ENCODE measurements at places on chromosomes 5 and 9.

- no peak for DNase-seq
Observed at GRCh38 chr9:99051851-99052250, 53.1 kb upstream of the TGFBR1 start.

DNA sequence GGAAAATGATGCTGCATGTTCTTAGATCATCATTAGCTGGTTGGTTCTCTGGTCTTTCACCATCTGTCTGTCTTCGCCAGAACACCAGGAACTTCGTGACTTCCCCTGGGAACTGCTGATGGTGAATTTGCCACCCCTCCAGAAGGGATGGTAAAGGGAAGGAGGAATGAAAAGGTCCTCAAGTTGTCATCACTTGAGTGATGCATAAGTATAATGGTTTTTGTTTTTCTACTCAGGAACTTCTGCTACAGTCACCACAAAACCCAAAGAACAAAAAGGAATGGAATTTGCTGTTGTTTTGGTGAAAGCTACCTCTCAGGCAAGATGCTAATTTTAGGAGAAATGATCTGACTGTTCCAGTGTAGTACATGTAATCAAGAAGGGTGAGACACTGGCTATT, 328.4 kb downstream of the ARHGEF28 start:
- DNase-seq: no peak

DNA sequence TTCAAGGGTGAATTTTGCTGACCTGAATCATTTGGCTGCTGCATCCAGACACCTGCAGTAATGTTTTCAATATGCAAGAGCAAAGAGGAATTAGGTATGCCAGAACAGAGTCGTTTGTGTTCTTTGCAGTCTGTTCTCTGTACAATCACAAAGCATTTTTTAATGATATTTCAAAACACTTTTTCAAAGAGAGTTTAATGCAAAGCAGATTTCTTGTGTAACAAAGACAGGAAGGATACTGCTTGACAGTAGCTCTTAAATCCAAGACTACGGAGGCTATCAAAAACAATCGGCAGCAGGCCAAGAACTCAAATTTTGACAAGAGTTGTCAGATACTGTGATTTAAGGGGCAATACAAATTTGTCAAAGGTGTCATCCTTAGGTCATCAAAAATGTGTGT, 341.9 kb downstream of the GADD45G start:
- DNase-seq: no peak

GRCh38 chr5:177296581-177296980, 6.9 kb downstream of the RAB24 start:
- DNase-seq: no peak

GRCh38 chr9:33430942-33431341, 16.5 kb downstream of the AQP3 start:
- no peak for DNase-seq

GRCh38 chr5:126138281-126138931, 284.8 kb upstream of the GRAMD2B start:
- DNase-seq: no peak

DNA sequence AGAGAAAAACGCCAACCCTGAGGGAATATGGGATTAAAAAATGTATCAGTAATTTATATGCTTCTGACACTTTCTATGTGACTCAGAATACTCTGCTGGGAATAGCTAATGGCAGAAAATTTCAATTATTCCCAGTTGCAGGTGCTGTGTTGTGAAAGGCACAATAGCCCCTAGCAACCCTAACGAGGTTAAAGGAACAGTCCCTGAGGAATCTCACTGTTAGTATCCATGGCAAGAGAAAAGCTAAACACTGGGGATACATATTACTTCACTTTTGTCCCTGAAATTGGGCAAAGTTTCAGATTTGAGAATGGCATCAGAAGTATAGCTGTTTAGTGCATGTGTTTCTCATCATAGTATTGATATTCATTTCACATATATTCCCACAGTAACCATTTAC, 555.0 kb downstream of the RAB3C start:
- DNase-seq: no peak

- no peak for DNase-seq
Observed at GRCh38 chr5:135435467-135436330, 11.4 kb downstream of the DCANP1 start.

DNA sequence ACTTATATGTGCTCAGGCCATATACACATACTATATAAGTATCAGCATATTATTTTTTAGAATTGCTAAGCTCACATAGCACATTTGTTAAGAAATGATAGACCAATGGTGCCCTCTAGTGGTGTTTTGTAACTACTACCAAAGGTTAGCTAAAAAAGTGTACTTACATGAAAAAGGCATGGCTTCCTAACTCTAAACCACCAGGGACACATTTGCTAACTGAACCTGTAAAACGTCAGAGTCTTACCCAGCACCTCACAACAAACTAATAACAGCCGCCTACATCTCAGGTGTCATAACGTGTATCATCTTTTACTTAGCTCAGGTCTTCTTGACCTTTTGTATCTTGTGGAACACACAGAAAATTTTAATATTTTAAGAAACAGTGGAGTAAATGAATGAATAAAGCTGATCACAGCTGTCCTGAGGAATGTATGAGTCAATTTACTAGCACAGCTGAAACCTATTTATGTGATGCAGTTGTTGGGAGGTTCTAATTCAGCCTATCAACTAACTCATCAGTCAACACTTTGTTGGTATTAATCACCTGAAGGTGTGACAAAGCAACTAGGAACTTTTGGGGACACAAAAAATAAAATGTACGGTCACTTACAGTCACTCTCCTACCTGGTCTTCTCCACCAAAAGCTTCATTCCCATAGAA, 72.9 kb downstream of the BAAT start:
- DNase-seq: no peak

DNA sequence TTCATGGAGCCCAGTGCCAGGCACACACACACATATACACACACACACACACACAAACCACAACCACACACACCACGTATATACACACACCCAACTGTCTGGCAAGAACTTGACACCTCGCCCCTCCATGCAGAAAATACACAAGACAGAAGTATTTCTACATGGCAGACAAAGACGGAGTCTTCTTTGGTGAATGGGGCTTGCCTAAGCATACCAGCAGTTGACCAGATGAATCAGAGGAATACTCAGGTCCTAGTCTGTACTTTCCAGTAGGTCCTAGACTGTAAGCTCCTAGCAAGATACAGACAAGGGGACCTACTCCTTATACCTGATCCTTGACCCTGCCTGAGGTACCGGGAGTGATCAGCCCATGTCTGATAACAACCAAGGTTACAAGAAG, 60.1 kb downstream of the SIL1 start:
- no peak for DNase-seq

DNA sequence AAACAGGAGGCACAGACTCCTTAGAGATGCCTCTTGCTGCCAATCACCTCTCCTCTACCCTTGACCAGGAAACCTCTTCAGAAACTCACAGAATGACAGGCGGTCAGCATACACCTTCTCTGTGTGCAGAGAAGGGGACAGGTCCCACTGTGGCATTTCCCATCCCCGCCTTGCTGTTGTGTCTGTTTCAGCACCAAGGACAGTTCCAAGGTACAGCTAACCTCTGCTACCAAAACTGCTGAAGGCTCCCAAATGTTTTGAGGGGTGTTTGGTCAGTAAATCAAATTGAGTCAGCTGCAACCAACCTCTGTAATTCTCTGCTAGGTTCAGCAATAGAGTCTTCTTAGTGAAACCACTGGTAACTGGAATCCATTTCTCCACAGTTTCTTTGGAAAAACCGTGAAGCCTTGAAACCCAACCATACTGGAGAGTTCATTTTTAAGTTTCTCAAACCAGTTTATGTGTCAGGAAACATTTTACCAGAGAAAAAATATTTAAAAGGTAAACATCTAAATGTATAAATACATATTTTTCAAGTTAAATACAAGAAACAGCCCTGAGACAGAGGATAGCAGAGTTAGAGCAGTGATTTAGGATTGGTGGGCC, 122.0 kb downstream of the DRD1 start:
- no peak for DNase-seq

GRCh38 chr5:122967085-122967484, 69.4 kb downstream of the PPIC start:
- DNase-seq: no peak

DNA sequence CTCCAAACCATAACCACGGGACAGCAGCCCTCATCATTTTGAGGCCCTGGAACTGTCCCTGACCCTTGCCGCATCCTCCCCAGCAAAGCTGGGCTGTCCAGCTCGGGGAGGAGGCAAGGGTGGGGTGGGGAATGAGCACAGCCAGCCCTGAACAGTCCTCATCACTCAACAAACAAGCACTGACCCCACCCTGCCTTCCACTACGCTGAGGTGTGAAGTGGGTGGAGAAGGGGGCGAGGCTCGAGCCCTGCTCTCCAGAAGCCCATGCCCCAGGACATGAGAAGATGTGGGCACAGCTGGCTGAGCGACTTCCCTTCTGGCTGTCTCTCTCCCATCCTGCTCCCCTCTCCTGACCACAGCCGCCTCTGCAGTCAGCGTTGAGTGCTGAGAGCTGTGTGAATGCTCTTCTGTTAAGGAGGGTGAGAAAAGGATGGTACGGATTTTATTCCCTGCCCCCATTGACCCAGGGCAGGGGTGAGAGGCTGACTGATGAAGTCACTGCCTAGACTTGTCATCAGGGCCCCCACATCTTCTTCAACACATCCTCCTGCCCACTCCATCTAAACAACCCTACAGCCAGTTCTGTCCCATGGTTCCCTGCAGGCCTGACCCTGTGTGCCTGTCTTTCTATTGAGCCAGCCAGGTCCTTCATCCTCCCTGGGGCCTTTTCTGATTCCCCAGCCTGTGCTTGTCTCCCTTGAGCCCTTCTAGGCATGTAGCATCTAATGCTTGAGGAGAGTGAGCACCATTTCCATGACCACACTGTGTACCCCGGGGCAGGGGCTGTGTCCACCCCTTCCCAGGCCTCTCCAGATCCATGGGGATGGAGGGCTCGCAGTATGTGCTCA, 276.0 kb downstream of the FSTL4 start:
- DNase-seq: no peak

DNA sequence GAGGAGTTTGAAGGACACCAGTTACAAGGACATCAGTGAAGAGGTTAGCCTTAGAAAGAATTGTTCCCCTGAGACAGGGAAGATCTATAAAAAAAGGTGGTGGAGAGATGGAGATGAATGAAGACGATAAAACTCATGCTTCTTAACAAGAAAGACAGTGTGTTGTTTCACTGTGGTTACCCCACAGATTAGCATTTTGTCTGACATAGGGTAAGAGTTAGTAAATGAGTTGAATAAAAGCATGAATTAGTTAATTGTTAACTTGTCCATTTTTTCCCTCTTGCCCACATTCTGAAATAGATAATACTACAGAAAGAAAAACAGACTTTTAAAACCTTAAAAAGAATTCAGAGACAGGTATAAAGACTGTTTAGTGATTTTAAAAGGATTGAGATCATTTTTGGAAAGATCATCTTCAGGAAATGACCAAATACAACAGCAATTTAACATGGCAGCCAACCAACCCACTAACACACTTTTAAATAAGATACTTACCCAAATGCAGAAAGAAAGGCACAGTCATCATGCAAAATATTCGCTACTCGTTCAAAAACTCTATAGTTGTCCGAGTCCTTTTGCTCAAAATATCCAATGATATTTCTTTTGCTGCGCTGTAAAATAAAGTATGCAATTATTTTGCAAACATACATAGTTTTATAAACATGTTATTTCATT, 78.5 kb downstream of the ERP44 start:
- DNase-seq: no peak

GRCh38 chr9:1927546-1927945, 87.6 kb upstream of the SMARCA2 start:
- no peak for DNase-seq

All from stimulated activated CD8-positive, alpha-beta memory T cell treated with anti-CD3 and anti-CD28 coated beads, Interleukin-12 subunit alpha, Interleukin-12 subunit beta, amount 100 ng/mL, for 1 hour (primary cell).